AG04450 (cell line): ENCODE measurements at places on chromosomes 6 and 20.
A peak's percentile ranks its signal among the peaks of the same experiment; 100 is the strongest.

GRCh38 chr20:4116091-4116490 is 100.7 kb upstream of the RNF24 start:
- DNase-seq = no peak

- no peak for DNase-seq
Measured at GRCh38 chr20:35767683-35768481, 3.9 kb upstream of the PHF20 start.

DNA sequence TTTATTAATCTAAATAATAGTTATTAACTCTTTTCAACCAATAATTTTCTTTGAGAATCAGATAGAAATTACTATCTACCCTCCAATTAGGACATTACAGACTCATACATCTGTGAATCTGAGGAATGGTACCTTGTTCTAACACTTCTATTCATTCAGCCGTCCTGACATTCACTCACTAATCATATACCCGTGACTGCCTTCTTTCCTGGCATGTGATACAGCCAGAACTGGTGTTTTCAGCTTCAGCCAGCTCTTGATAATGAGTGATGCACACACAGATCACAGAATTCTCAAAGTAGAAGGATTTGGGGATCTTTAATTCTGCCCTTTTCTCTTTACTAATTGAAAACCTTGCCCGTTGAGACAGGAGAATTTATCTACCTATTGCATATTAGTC is 499.9 kb downstream of the UTRN start:
- no peak for DNase-seq

DNA sequence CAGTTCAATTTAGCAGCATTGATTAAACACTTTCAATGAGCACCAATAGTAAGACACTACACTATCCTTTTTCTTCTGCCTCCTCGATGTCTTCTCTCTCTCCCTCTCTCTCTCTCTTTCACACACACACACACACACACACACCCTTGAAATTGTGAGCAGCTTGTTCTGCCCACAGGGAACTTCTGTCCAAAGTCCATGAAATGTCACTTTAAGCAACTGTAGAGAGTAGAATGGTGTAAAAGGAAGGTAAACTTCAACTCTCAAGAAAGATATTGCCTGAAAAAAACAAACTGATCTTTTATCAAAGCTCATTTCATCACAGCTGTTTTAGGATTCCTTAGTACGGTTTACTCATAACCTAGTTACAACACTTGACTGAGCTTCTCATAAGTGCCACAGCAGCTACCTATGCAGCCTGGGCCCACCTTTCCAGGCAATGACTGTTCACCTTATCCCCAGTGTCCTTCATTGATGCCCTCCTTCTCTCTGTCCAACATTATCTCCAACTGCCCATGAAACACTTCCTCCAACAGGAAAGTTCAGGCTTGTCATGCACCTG is 107.0 kb downstream of the TNFRSF21 start:
- DNase-seq = no peak

DNA sequence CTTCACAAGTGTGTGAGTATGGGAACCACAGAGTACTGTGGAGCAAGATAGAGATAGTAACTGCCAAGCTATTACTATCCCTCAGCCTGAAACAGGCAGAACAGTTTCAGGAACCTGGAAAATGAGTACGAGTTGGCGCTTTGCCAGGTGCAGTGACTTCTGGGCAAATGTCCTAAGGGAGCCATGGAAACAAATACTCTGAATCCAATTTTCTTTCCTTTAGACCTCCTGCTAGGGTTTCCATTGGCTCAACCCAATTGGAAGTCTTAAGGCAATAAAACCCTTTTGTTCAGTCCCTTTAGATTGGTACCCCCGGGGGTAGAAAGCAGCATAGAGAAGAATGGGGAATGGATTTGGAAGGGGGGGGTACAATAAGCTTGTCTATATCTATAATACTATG is 205.0 kb upstream of the EPHA7 start:
- no peak for DNase-seq

- peak; percentile 65 for DNase-seq
Measured at GRCh38 chr6:97203343-97203742, 79.7 kb downstream of the MMS22L start.

DNA sequence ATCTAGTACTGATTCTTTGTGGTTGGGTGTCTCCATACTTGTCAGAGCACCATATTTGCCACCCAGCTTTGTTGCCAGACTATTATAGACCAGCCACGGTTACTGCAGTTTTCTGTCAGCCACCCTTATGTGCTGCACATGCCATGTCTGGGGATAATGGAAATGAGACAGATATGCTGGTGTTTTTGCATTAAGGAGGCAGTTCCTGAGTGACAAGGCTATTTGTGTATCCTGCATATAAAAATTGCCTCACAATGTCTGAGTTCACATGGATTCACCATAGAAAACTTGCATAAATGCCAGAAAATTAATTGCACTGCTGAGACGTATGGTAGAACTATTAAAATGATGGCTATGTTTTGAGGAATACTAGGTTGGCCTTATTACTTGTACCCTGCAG is 51.8 kb downstream of the NKAIN2 start:
- no peak for DNase-seq

DNA sequence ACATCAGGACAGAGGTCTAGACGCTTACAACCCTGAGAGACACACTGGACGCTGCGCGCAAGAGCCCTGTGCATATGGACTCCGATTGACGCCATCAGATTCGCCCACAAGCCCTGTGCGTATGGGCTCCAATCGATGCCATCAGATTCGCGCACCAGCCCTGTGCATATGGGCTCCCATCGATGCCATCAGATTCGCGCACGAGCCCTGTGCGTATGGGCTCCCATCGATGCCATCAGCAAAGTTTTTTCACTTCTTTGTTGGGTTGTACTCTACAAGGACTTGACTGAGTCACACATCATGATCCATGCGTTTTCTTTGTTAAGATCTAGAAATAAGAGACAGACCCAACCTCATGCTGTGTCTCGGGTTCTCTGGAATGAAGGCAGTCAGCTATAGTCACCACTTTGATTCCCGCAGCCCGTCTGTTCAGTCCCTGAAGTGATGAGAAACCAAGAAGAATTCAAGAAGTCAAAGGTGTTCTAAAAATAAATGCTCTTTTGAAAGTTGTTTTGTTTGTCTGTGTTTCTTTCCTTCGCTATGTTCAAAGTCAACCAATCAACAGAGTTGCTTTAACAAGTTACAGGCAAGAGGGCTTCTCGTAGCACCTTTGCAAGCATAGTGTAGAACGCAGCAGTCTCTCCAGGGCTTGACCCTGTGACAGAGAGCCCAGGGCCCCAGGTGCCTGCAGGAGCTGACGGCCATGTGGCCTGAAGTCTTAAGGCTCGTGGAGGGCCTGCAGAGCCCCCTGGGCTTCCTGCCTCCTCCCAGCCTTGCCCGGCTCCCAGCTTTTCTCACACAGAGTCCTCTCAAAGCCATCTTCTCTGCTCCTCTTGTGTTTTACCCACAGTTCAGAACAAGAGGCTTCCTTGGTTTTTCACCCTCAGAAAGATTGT is 7.9 kb downstream of the RPS6KA2 start:
- DNase-seq = no peak

- DNase-seq = no peak
Measured at GRCh38 chr6:166772518-166772917, 145.5 kb upstream of the RPS6KA2 start.

DNA sequence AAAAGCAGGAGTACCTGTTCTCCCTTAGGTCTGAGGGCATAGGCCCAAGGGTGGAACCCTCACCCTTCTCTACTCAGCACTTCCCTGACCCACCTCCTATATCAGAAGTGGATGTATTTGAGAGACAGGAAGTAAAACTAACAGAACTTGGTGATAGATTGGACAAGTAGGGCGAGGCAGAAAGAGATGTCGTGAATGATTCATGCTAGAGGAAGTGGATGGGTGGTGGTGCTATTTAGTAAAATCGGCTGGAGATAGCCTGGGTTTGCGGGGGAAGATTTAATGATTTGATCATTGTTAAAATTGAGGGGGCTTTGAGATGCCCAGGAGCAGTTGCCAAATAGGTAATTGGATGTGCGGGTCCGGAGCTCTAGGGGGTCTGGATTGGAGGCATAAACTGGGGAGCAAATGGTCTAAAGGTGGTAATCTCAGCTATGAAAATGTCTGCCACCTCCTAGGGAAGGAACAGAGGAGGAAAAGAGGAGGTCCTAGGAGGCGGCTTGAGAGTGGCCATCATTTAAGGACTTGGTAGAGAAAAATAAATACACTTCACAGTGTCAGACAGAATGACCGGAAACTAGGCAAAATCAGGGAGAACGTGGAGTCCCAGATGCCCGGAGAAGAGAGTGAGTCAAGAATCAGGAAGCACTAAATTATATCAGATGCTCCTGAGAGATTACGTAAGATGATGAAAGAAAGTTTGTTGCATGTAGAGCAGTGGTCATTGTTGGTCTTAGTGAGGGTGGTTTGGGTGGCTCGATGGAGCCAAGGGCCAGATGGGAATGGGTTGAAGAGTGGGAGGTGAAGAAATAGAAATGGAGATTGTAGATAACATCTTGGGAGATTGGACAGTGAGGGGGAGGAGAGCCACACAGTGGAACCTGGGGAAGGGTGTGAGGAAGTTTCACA is 142.0 kb downstream of the CEP57L1 start:
- no peak for DNase-seq

DNA sequence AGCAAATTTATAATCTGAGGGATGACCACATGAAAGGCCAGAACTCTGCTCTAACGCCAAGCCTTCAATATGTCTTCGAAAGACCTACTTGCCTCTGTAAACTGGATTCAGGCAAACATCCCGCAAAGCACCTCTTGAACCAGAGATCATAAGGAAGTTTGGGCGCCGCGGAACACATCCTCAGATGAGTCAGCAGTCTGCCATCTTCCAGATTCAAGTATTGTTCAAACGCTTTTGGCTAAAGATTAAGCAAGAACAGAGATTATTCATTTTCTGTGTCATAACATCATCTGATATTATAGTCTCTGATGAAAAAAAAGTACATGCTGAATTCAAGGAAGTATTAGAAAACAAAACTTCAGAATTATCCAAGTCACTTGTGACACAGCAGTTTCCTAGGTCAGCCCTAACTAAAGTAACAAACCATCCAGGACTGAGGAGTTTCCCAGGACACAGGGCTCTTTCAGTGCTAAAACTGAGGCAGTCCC is 20.8 kb downstream of the TBC1D7 start:
- DNase-seq = no peak

DNA sequence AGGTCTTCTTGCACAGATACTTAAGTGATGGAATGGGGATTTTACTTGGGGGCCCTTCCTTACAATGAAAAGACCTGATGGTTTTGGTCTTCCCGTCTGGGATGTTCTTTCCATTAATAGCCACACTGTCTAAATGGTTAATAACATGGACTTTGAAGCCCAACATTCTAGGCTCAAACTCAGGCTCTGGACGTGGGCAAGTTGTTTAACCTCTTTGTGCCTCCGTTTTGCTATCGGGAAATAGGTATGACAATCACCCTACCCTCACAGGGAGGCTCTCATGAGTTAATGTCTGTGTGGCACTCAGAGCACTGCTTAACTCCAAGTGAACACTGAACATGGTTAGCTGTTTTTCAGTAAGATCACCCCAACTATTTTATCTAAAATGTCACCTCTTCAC is 360.7 kb upstream of the FLRT3 start:
- DNase-seq = no peak

- DNase-seq = no peak
Measured at GRCh38 chr20:39246436-39246835, 284.3 kb downstream of the DHX35 start.

DNA sequence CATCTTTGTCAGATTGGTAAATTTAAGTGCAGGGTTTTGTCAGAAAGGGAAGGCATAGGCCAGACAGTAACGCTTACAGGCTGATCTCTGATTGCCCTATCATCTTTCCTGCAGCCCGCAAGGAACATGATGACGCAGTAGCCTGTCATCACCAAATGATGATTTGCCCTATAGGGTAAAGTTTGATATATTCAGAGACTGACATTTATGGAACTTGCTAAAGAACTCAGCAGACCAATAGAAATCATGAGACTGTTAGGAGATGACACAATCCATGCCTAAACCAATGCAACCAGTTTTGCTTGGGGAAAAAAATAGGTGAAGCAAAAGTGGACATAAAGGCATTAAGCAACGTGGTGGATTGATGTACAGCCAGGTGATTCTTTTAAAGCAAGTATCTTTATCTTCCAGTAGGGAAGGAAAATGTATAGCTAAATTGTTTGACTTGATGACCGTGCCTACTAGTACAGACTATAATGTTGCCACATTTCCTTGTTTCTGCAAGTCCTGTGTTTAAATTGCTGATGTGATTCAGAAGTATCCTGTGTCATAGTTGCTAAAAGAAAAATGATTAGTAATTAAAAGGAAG is 2.4 kb downstream of the NUS1 start:
- no peak for DNase-seq

DNA sequence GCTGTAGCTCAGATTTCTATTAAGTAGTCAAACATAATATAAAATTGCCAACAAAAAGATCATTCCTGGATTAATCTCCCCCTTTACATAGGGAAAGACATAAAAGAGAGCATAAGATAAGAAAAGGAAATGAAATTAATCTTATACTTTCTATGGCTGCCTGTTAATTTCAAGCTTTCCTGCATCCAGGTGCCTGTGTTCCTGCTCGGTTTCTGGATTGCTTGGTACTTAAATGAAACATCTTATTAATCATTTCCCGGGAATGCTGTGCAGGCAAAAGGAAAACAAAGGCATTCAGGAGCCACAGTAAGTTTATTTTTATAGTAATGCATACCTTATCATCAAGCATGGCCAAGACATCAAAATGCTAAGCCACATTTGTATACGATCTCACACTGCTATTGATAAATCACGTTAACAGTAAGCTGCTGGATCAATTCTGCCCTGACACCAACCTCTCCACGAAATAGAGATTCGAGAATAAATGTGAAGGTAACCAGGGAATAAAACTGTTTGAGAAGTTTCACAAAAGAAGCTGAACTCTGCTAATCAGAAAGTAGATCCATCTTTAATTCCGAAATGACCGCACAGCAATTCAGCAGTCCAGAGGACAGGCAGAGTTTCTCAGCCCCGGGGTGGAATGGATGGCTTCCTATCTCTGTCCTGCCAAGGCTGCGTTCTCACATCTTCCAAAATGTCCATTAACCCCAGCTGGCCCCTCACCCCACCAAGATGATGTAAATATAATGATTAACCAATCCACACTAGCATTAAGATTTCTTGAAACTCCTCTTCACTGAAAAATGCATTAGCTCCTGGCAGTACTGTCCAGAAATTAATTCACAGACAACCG is 32.6 kb upstream of the APCDD1L start:
- no peak for DNase-seq

- no peak for DNase-seq
Measured at GRCh38 chr6:23388086-23388783, 737.8 kb upstream of the NRSN1 start.

DNA sequence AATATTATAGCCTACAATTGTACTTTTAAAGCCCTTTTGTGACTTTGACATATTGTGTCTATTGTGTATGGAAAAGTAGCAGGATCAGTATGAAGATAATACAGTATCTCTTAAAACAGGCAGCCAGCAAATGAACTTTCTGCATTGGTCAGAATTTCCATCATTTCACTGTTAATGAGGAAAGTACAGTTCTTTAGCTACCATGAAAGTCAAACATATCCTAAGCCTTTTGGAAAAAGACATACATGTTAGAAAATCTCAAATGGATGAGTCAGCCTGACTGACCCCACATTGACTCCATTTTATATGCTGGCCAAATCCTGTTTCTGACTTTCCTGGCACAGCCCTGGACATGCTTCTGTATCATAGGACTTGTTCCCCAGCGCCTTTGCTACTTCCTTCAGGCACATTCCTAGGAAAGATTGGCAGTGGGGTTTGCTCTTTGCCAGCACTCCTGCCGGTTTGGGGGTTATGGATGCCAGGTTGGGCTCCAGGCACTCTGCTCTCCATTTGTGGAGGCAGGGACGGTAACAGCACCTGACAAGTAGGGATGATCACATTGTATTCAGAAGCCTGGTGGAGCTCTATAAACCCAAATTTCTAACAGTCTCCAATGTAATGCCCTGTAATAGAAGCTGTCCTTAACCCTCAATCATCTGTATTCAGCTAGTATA is 43.7 kb downstream of the TOP1 start:
- DNase-seq = no peak
